ENCODE measurements at places on chromosomes 3 and 15.
A peak's percentile ranks its signal among the peaks of the same experiment; 100 is the strongest.

DNA sequence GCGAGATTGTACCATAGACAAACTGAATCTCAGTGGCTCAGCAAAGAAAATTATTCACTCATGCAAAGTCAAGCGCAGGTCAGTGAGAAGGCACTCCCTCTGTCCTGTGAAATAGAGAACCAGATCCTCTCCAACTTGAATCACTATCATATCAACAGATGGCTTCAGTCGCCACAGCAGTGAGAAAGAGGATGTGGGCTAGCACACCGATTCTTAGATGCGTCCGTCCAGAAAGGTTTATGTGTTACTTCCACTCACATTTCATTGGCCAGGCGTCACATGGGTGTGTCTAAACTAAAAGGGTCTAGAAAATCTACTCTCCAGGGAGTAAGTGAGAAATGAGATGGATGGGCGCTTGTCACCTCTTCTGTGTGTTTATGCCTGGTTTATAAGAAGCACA lies 141.6 kb upstream of the KBTBD8 start:
- no peak for DNase-seq

DNA sequence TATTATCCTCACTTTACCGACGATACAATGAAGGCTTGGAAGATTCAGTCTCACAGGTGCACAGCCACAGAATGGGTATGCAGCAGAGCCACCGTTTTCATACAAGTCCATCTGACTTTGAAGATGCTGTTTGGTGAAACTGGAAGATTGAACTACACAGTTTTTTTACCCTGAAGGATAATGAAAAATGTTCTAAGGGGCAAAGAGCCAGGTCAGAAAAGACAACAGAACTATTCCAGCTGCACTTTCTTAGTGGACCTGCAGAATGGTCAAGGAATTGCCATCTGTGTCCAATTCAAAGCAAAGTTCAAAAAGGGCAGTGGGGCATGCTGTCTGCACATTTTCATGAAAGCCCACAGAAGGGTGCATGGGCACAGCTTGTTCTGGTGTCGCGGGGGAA lies 127.6 kb upstream of the PDZRN3 start:
- no peak for DNase-seq

GRCh38 chr15:66017000-66017399 lies 147.7 kb downstream of the RAB11A start:
- no peak for DNase-seq

- no peak for DNase-seq
Observed at GRCh38 chr3:72398781-72399180, 449.5 kb downstream of the SHQ1 start.

- peak; percentile 11 for DNase-seq
Observed at GRCh38 chr15:32899126-32899596, 181.4 kb downstream of the GREM1 start.
